NCI-H1694 treated with DMSO at 0.1 percent for 48 hours (cell line): ENCODE measurements at places on chromosomes 3 and 15.

- DNase-seq, result no peak
Measured at GRCh38 chr3:52769786-52770455, 819 bp downstream of the NEK4 start.

DNA sequence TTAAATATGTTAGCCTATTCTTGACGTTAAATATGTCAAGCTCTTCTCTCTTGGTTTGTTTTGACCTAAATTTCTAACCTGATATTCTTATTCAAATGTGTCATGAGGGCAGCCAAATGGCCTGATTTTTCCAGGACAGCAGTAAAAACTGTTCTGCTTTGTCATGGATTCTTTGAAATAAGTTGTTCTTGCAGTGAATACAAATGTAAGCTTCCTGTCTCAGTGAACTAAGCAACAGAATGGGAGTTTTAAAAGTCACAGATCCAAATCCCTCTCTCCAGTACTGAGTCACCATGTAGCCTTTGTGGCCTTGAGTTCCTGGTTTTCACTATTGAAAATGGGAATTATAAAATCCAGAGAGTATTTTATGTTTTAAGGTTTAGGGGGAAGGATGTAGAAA is 301.8 kb downstream of the NLGN1 start:
- DNase-seq, result no peak

DNA sequence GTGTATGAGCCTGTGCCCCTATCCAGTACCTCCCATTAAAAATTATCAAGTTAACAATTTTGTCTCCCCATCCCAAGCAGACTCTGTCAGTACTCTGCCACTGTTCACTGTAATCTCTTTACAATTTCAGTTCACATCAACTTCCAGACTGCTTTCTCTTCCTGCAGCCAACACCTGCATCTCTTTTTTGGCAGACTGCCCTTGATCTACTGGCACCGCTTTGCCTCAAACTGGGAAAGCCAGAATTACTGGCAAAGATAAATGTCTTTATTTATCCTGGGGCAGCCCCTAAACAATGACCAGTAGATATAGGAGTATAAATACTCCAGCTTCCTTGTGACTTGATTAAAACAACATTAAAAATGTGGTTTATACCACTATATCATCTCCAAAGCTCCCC is 494.1 kb downstream of the ZNF385D start:
- no peak for DNase-seq

DNA sequence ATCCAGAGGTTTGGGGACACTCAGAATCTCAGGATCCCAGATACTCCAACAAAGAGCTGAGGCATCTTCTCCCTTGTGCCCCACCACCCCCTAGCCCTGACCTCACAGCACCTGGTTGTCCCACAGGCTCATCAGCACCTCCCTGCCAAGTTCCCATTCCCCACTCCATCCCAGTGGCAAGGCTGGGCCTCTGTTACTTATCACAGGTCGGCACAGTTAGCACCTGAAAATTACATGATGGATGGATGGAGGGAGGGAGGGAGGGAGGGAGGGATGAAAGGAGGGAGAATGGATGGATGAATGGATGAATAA is 12.8 kb downstream of the MYL3 start:
- no peak for DNase-seq

- no peak for DNase-seq
Measured at GRCh38 chr15:84606653-84607120, 5.9 kb downstream of the ZSCAN2 start.

GRCh38 chr15:90062023-90062442 is 40.2 kb downstream of the IDH2 start:
- DNase-seq, result no peak

- DNase-seq, result no peak
Measured at GRCh38 chr15:62392376-62392775, 227.3 kb upstream of the C2CD4B start.

DNA sequence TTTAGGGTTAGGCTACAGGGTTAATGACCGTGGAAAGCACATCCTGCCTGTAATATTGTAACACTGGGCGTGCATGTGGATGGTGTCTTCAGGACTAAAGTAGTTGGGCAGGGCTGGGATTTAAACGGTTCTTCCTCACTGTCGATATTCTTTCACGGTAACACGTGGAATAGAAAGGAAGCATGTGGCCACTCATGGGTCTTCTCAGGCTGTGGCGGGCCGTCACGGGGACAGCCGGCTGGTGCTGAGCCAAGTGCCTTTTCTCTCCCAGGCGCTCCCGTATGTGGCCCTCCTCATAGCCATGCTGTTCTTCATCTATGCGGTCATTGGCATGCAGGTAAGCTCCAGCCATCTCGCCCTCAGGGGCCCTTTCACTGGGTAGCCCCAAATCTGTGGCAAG is 73.7 kb downstream of the CHDH start:
- no peak for DNase-seq

GRCh38 chr3:154100556-154100955 is 20.6 kb upstream of the ARHGEF26 start:
- no peak for DNase-seq

DNA sequence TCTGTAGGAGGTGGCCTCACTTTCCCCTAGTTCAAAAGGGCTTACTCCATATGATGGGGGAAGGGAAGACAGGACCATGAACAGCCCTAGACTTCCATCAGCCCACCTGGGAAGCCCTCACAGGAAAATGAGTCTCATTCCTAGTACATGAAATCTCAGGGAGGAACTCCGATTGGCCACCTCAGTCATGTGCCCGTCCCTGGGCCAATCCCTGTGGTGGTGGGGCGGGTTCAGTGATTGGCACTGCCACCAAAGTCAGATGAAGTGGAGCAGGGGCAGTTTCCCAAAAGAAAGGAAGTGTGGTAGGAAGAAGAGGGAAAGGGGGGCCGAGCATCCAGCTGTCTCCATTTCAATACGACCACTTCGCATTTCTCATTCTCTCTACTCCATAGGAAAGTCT is 25.9 kb upstream of the GP9 start:
- no peak for DNase-seq

- no peak for DNase-seq
Measured at GRCh38 chr3:137988152-137988551, 21.8 kb upstream of the CLDN18 start.

- DNase-seq, result no peak
Measured at GRCh38 chr3:171347301-171348039, 112.7 kb downstream of the TNIK start.

- DNase-seq, result no peak
Measured at GRCh38 chr3:71585131-71585530, 1.6 kb upstream of the FOXP1 start.

DNA sequence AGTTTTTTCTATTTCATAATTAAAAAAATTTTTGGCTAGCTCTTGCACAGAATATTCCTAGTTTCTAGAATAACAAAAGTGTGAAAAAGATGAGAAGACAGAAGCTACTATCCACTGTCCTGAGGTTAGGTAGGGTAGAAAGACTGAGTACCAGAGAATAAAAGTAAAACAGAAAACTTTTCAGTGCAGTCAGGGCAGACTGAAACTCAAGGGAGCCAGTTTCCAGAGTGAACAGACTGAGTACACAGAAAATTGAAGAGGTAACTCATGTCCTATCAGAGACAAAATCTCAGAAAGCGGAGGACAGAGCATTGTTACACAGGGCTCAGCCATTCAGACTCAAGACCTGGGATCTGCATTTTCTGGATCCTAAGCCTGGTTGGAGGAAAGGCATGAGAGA is 8.8 kb upstream of the FBXO40 start:
- no peak for DNase-seq

- no peak for DNase-seq
Measured at GRCh38 chr3:42224658-42225421, 41.1 kb downstream of the CCK start.

DNA sequence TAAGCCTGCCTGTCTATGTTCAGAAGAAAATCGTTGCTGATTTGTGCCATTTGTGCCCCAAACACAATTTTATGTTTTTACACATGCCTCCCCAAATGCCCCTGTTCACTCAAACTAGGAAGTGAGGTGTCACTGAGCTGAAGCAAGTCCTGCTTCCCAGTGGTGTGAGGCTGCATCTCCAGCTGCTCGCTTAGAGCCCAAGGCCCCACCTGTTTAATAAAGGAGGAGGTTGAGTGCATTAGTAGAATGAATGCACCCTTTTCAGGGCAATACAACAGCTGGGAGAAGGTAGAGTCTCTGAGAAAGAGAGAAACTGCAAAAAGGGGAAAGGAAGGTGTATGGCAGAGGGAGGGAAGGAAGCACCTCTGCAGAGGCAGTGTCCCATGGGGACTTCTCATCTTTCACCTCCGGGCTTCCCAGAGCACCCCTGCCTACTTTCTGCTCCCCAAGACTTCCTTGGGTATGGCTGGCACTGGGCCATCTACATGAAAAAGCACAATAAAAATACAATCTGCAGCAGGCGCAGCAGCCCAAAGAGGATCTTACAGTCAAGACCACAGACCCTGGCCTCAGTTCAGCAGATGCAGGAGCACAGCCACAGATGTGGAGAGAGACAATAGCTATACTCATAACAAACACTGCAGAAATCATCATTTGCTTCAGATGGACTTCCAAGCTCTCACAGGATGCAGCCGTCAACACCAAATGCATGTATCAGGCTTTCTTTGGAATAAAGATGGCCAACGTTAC is 165.9 kb downstream of the POLR2M start:
- DNase-seq, result no peak

- DNase-seq, result no peak
Measured at GRCh38 chr15:40838756-40839155, 5.1 kb upstream of the SPINT1 start.

DNA sequence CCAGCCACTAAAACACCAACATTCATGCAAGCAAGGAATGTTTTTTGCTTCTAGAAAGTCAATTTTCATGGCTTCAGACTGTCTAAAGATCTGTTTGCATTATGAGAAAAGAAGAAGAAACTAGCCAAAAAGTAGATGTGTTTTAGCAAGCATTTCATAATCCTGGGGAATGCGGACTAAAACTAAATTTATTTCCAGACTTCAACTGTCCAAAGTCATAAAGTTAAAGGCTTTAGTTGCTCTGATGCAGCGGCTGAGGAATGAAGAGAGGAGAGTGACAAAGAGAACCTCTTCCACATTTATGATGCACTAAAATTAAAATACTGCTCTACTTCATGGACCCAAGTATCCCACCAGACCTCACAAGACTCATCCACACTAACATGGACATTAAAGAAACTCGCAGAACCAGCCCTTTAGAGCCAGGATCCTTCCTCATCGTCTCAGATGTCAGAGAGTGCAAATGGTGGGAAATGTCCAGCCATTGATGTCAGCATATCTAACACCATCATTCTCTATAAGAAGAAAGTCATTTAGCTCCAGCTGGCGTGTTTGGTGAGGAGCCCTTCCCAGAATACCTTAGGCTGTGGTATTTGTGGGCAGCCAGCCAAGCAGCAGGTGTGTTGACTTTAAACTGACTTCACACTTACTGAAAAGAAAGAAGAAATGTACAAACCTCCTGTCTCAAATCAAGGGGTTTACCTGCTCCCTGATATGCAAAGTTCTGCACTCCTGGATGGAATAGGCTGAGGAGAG is 17.4 kb downstream of the FYCO1 start:
- DNase-seq, result no peak

- no peak for DNase-seq
Measured at GRCh38 chr15:78955355-78955754, 10.5 kb upstream of the CTSH start.

DNA sequence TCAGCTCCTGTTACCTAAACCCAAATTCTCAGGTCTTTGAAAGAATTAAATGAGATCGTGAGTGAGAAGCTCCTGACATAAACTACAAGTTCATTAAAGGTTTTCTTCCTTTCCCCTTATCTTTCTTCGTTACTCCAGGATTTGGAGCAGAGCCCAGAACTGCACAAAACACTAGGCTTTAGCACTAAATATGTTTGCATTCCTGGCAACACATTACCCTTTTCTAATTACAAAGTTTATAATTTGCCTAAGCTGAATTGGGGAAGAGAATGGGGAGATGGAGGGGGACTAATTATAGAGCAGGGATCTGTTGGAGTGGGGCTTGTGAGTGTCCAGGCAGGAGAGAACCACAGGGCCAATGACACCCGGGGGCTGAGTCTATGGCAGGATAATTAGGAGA is 109.7 kb downstream of the SV2B start:
- DNase-seq, result no peak

DNA sequence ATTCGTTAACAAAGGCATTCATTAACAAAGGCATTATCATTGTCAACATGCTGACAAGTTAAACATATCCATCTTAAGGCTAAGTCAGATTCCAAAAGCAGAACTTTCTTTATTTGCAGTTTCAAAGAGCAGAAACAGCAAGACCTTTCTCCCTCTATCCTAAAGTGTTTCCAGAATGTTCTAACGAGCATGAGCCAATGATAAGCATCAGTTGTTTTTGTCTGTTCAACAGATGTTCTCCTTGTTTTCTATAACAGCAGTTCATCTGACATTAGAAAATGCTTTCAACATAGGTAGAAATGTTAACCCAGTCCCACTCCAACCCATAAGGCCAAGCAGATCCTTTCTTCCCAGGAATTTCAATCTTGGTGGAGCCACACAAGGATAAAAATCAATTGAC is 77.6 kb upstream of the POMGNT2 start:
- no peak for DNase-seq

GRCh38 chr3:9153904-9154619 is 95.4 kb downstream of the SRGAP3 start:
- DNase-seq, result no peak

DNA sequence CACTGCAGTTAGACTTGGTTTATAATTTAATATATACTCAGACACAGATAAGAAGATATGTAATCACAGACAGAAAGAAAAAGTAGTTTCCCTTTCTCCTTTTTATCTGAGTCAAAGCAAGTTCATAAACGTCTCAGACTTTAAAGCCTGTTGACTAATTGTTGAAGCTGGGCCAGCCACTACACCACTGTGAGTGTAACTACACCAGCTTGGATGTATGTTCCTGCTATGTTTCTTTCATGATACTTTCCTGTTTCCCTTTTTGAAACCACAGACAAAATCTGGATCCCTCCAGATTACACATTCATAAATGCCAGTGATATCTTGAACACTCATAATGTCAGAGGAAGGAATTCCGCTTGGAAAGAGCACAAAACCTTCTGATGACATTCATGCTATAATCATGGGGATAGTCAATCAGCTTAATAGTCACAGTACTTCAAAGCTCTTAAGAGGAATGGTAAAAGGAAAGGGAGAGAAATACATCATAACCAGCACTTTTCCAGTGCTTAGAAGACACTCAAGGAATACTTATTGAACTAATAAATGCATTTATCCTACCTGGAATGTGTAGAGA is 32.0 kb downstream of the KCNMB2 start:
- no peak for DNase-seq

DNA sequence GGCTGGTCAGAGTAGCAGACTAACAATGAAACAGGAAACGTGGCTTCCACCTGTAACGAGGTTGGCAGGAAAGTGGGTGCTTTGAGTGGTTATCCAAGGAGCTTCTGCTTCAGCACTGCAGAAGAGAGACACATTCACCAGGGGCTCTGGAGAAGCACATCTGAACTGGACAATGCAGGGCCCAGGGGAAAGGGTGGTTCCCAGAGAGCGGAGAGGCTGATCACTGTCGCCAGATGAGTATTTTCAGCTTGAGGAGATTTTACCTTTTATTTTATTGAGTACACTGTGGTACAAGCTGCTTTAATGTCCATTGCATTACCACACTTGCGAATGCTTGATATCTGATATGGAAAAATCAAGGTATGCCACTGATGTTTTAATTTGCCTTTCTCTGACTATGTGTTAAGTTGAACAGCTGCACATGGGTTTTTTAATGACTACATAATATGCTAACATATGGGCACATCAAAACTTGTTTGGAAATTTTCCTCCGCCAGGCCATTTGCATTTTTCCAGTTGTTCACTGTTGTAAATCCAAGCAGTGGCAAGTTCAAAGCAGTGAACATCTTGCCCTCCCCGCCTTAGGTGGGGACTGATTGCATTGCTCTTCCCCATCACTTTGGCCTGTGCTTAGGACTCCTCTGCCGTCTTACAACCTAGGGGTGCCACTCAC is 52.1 kb downstream of the LRTM1 start:
- peak; percentile 0 for DNase-seq
